Gastrocnemius medialis (tissue), 4 donors: ENCODE measurements at places on chromosomes 1 and 21. TPM values are rescaled to one million over a fixed set of nuclear protein-coding genes. Genes with fewer than 3 reads are reported as not detected.

The CD53 gene
- total RNA-seq: 7.5 TPM

DNA sequence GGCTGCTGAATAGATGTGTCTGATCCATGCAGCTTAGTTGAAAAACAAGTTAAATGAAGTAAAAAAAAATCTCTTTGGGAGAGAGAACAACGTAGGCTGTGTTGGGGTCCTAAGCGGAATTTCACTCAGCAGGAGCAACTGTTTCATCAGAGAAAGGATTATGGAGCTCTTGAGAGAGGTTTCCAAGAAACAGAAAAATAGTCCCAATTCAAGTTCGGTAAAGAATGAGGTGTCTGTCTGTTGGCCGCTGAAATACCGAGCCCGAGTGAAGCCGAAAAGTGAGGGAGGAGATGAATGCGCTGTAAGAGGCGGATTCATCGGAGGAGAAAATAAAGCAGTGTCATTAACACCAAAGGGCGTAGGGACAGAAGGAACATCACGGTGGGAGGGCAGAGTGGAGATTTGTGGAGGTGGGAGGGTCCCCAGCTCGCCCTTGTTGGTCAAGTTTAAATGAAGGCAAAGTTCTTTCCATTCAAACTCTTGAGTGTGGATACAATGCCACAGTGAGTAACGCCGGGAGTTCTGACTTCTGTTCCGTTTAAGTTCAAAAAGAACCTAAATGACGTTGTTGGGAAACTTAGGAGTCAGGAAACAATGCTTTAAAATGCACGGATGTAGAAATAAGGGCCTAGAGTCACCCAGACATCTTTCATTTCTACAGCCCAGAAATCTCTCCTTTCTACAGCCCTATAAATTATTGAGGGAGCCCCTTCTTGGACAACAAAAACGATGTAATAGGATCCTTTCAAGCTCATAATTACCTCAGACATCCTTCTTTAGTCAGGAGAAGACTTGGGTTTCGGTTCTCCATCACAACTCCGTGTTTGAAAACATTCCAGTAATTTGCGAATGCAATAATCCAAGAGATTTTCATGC, 15.6 kb upstream of the SLC45A1 start:
- no peak for DNase-seq

The KRTAP19-2 gene
- total RNA-seq: not detected

The VSIG8 gene
- not detected for total RNA-seq

DNA sequence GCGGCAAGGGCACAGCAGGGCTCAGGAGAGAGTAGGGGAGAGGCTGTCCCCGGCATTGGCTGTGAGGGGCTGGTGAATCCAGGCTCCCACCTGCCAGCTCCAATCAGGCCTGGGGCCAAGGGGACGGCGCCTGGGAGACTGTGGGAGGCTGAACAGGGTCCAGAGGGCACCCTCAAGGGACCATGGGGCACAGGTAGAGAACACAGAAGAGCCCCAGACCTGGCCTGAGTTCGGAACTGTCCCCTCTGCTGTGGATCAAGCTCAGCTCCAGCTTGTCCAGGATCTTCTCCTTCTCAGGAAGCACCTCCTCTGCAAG, 67.0 kb downstream of the KCNAB2 start:
- no peak for DNase-seq

The PIGR gene
- not detected for total RNA-seq

The SIK1 gene
- 1.6 TPM for total RNA-seq

DNA sequence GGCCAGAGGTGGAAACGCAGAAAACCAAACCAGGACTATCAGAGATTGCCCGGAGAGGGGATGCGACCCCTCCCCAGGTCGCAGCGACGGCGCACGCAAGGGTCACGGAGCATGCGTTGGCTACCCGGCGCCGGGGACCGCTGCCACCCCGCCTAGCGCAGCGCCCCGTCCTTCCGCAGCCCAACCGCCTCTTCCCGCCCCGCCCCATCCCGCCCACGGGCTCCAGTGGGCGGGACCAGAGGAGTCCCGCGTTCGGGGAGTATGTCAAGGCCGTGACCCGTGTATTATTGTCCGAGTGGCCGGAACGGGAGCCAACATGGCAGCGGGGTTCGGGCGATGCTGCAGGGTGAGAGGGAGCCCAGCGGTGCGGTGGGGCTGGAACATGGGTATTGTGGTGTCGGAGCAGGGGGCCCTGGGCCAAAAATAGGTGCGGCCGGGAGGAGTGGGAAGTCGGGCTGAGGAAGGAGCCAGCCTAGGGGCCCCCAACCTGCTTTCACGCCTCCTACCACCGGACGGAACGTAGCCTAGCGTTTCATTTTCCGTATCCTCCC, at the start of gene ACADM:
ACADM (plus strand) TSS at position 238 of the 551 bp plus-strand sequence; CDS start at position 317, 79 bp downstream.
- DNase-seq: peak; percentile 79

The PODN gene
- 10.2 TPM for total RNA-seq

The TENT5C gene
- total RNA-seq: 21.8 TPM

GRCh38 chr1:180922631-180923015, 9.9 kb downstream of the KIAA1614 start:
- no peak for DNase-seq

DNA sequence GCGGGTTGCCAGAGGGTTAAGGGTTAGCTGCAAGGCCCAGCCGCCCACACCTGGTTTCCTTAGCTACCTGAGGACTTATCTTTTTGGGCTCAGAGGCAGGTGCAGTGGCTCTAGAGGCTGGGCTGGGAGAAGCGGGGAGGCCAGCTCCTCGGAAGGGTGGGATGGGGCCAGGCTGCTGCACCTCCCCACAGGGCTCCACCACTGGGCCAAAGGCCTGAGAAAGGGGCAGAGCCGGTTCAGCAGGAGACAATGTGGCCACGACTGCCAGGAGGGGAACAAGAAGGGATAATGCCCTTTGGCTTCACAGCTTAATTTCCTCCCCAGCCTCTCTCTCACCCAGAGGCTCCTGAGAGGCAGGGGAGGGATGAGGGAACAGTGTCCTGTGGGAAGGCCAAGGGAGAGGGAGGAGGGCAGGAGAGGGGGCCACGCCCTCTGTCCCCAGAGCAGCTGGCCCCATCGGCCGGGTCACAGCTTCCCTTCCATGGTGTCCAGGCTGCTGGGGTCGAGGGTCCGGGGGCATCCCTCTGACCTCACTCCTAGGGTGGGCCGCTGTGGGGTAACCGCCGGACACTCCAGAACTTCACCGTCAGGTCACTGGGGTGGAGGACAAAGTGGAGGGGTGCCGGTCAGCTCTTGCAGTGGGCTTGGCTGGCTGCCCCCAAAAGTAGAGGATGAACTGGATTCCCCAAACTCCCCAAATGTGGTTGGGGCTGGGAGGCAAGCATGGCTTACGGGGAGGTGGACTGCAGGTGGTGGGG, 50.4 kb downstream of the KIF21B start:
- no peak for DNase-seq

The HHAT gene
- 0.31 TPM for total RNA-seq

The SLC5A3 gene
- 22.2 TPM for total RNA-seq

GRCh38 chr1:12677565-12677964, 33.7 kb downstream of the AADACL4 start:
- DNase-seq: peak; percentile 91
